ENCODE measurements at places on chromosomes 12 and 14.

- DNase-seq = peak; percentile 45
These were observed 96.1 kb downstream of the PPHLN1 start for GRCh38 chr12:42421844-42422779.

GRCh38 chr14:72855913-72856312, 38.0 kb downstream of the DPF3 start:
- no peak for DNase-seq

DNA sequence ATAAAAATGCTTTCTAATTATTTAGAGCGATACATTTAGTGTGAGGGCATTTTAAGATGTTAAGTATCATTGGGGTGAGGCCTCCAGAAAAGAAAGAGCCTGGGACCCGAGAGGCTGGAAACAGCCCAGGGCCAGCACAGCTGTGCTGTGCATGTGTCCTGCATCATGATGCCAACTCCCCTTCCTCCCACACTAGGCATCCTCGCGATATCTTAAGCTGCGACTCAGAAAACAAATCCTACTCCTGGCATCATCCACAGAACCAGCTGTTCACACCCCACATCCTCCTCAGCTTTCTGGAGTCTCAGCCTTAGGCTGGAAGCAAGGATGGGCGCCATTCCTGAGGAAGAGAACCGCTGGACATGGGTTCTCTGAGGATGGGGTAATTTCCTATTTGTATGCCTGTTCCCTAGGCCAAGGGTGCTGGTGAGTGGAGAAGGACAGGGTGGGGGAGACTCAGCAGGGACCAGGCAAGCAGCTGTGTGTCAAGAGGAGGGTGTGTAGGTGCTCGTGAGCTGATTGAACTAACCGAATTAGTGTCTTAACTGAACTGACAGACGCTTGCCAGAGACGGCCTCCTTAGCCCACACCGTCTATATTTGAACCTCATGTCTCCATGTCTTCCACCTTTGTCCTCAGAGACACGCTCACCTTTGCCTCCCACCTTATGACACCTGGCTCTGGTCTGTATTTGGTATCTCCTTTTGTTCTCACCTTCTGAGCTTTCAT, 15.6 kb upstream of the MCRS1 start:
- DNase-seq = no peak

GRCh38 chr14:105944632-105945610, 418.5 kb downstream of the TMEM121 start:
- peak; percentile 68 for DNase-seq

- peak; percentile 79 for DNase-seq
These were observed 6.5 kb downstream of the NFE2 start for GRCh38 chr12:54294152-54294952.

- peak; percentile 26 for DNase-seq
These were observed 101.9 kb downstream of the SLC8A3 start for GRCh38 chr14:70086685-70087379.

DNA sequence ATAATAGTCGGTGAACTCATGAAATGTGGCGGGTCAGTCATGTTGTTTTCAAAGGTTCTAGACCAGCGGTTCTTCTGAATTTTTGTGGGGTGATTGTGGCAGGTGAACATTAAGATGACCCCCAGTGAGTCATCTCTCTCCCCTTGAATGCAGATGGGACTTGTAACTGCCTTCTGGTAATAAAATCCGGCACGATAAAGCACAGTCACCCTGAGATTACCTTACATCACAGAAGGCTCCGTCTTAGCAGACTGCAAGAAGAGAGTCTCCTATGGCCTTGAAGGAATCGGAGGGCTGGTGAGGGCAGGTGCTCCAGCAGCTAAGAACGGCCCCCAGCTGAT, 189.6 kb downstream of the FOXN3 start:
- no peak for DNase-seq

DNA sequence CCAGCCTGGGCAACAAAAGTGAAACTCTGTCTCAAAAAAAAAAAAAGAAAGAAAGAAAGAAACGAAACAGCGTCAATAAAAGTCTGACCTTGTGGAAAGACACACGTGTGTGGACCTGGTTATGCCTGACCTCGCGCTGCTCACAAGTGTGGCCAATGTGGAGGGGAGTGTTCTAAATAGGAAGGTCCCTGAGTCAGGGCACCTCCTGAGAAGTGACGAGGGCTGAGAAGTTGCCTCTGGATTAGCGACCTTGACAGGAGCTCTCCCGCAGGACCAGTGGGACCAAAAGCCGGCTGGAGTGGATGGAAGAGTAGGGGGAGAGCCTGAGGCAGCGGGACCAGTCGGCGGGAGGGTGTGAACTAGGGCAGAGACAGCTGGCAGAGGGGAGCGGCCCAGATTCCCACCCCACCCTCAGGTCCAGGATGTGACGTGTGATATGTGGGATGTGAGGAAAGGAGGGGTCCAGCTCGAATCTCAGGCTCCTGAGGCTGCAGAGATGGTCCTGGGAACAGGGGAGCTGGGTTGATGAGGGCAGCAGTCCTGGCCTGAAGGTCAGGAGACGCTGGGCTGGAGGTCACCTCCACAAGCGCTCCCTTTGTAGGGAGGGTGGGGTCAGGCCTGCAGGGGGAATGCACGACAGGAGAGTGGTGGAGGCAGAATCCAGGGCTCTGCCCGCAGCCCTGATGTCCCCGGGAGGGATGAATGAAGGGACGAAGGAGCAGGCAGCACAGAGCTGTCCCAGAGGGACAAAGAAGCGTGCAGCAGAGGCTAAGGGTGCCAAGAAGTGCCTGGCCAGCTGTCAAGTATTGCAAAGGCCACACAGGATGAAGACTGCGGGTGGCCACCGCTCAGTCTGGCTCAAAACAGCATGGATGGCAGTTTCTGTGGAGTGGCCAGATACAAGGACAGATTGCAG, 24.8 kb upstream of the GPR68 start:
- DNase-seq = no peak

GRCh38 chr12:92546635-92547348, 156.0 kb upstream of the PLEKHG7 start:
- DNase-seq = no peak

DNA sequence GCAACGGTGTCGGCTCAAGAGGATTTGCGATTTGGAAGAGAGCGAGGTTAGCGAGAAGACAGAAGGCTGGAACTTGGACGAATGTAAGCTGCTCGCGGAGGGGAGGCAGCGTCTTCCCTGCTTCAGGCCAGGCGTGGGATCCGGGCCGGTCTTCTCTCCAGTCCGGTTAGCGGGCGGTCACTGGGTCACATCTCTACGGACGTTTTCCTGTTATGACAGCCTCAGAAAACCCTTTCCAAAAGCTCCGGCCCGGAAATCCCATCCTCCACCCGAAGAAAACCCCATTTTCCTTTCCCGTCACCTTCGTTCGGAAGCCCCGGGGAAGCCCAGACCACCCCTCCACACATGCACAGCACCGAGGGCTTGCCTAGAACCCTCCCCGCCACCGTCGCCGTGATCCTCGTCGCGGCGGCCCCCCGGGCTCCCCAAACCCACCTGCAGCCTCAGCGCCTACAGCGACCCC, 268 bp downstream of the NDUFB1 start:
- DNase-seq = peak; percentile 59

DNA sequence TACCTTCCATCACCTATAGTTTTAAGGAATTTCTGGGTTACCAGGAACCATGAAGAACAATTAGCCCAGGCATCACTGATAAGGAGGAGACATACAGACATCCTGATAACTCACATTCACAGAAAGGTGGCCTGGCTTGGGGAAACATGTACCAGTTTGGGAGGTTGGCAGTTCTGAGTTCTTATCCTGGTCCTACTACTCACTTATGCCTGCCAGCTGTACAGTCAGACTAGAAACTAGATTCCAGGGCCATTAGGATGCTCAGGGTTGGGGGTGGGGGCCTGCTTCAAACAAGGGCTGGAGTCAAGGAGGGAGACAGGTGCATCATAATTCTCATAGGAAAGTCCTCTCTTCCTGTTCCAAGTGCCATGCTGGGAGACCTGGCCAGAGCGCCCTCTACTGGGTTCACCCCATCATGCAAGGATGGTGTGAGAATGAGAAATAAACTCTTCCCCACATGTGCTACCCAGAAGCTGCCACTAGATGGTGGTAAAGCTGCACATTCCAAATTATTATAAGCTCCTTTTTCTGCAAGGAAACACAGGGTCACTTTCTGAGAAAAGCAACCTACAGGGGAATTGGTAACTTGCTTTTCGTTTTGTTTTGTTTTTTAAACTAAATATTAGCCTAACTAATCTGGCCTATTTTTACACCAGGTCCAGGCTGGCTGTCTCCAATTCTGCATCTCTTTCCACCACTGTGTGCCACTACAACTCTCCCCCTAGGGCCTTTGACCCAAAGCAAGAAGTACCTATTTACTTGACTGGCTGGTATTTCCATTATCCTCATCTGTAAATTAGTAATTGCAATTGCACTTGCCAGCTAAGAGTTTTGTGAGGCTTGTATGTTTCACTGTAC, 14.5 kb downstream of the OAS2 start:
- DNase-seq = peak; percentile 67

DNA sequence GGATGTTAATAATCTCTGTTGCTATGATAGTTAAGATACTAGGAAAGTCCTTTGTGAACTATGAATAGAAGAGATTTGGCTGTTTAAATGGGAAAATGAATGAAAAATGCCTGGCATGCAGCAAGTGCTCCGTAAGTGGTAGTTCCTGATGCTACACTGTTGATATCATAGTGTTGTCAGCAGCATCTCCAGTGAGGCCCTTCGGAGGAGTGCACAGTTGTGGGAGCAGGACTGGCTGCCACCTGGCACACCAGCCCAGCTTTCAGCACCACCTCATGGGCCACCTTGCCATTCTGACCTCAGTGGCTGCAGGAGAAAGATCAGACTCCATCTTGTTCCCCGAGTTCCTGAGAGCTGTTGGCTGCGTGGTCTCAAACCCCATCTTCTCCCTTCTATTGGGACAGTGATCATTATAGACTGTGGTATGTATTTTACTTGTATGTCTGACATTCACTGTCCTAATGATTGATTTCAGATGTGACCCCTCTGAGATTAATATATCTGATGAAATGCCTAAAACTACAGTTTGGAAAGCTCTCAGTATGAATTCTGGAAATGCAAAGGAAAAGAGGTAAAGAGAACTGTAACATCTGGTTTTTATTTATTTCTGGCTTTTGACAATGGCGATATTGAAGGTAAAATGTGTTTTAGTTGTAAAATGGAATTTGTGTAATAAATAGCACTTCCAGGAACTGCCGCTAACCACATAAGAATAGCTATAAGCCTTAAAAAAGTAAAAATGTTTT, 80.9 kb downstream of the SLC4A8 start:
- DNase-seq = no peak

DNA sequence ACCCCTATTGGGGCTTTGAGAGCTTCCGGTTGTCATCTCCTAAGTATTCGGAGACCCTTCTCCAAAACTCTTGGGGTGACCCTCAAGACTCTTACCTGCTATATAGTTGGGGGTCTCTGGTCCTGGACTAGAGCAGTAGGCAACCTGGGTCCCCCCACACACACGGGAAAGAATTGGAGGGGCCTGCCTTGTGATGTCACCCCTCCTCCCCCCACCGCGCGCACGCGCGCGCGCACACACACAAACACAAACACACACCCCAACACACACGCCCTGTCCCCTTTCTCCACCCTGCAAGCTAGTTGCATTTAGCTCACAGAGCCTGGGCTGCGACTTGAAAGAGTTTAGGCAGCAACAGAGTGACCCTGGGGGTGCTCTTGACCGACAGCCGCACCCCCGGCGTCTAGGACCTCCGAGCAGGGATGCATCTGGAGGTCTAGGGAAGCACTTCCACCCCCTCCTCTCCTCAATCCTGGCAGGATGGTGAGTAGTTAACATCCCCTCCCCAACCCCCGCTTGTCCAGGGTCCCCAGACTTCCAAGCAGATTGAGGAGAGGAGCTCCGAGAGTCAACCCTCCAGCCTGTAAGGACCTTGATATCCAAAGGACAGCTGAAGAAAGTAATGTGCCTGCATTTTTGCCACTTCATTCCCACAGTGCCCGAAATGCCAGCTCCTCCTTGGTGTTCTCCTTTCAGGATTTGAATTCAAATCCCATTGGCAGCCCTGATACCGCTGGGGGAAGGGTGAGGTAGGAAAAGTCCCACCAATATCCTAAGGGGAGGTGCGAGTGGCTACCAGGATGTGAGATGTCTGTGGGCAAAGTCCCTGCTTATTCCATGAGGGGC, 1.4 kb upstream of the DNAJC14 start:
- peak; percentile 65 for DNase-seq

GRCh38 chr14:68977180-68977717, 1.9 kb downstream of the ACTN1 start:
- DNase-seq = no peak

- DNase-seq = no peak
These were observed 49.9 kb downstream of the TESC start for GRCh38 chr12:117049295-117049694.

DNA sequence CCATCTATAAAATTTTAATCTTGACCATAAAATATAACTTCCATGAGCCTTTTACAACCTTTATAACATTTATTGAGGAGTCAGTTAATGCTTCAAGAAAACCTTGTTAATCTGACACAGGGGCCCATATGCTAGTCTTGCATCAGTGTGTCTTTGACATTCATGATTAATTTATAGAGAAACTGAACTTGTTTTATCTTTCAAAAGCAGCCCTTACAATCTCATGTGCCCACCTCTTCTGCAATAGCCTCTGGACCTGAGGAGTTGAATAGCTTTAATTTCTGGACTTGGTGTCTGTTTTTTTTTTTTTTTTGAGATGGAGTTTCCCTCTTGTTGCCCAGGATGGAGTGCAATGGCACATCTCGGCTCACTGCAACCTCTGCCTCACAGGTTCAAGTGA, 8.6 kb upstream of the LPCAT3 start:
- DNase-seq = no peak

- no peak for DNase-seq
These were observed 14.8 kb upstream of the CALM1 start for GRCh38 chr14:90381999-90382451.

- DNase-seq = no peak
These were observed 315.5 kb downstream of the SNAPC1 start for GRCh38 chr14:62077676-62078261.

DNA sequence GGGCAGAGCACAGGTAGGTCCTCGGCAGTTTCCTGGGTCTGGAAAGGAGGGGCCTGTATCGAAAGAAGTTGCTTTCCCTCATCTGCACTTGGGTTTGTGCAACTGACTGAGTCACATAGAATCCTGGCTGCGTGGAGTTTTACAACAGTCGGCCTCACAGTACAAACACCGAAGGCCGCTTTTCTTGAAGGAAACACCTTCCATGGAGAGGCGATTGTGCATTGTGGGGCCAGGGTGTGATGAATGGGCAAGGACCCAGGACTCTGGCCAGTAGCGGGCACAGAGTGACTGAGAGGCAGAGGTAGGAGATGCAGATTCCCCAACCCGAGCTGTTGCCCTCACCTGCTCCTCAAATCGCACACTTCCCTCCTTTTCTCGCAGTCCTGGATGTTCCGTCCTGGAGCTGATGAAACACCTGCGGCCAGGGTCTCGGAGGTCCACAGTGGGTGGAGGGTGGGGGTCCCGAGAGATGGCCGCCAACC, 7.7 kb downstream of the CCND2 start:
- DNase-seq = no peak

DNA sequence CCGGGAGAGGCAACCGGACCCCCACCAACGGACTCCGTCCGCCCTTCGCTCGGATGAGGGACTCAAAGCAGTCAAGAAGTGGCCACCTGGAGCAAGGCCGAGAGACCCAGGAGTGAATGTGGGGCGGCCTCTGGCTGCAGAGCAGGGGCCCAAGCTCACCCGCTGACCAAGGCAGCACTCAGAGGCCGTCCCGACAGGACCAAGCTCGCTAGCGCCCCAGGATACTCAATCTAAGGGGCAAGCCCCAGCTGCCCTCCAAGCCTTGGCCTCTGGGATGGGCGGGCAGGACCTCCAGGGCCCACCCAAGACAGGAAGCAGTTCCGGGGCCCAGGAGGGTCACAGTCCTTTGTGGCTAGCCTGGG, 936 bp downstream of the AKT1 start:
- peak; percentile 52 for DNase-seq
